ENCODE measurements at places on chromosomes 7 and 10.

DNA sequence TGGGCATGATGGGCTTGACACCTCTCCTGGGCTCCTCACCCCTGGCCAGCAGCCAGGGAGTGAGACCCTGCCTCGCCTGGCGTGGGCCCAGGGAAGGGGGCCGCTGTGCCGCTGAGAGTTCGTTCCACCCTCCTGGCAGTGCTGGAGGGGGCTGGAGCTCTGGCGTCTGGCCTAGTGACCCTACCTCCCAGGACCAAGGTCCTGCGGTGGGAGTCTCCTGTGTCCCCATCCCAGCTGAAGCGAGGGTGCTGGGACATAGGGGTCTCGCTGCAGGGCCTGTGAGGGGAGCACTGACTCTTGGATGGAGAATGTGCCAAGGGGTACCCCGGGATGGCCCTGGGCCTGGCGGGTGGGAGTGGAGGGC lies 1.2 kb downstream of the GTF2IRD1 start:
- DNase-seq: no peak

GRCh38 chr7:148664324-148664723 lies 34.4 kb upstream of the CUL1 start:
- DNase-seq: no peak

GRCh38 chr7:15389073-15389472 lies 172.7 kb downstream of the AGMO start:
- DNase-seq: no peak

GRCh38 chr10:25842146-25842545 lies 91.9 kb upstream of the MYO3A start:
- no peak for DNase-seq

DNA sequence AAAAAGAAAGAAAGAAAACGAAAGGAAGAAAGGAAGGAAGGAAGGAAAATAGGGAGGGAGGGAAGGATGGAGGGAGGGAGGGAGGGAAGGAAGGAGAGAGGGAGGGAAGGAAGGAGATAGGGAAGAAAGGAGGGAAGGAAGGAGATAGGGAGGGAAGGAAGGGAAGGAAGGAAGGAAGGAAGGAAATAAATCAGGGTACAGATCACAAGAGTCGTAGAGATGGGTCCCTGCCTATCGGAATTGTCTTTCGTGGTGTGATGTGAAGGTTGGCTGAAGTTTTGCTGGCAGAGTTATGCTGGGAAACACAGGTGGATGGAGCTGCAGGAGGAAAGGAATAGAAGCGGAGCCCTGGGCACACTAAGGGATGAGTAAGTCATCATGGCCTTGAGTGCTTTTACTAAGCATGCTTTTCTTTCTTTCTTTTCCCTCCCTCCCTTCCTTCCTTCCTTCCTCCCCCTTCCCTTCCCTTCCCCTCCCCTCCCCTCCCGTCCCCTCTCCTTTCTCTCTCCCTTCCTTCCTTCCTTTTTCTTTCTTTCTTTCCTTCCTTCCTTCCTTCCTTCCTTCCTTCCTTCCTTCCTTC lies 11.9 kb upstream of the TPST1 start:
- no peak for DNase-seq

Measured in T-cell (primary cell).